ENCODE measurements at places on chromosomes 5 and 9.

DNA sequence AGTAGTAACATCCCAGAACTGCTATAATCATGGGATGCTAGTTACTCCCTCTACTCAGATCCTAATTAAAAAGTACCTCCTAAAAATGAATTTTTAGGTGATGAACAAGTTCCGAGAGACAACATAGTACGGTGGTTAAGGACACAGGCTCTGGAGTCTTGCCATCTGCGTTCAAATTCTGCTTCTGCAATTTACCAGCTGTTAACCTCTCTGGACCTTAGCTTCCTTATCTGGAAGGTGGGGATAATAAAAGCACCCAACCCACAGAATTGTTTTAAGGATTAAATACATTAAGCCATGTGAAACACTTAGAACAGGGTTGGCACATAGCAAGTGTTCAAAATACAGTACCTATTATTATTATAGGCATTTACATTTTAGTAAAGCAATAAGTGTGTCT lies 77.5 kb upstream of the XPA start:
- no peak for DNase-seq

GRCh38 chr5:172444110-172444510 lies 10.2 kb downstream of the SH3PXD2B start:
- DNase-seq, result no peak

- DNase-seq, result no peak
These were observed 307.6 kb downstream of the CWC27 start for GRCh38 chr5:65076251-65076869.

DNA sequence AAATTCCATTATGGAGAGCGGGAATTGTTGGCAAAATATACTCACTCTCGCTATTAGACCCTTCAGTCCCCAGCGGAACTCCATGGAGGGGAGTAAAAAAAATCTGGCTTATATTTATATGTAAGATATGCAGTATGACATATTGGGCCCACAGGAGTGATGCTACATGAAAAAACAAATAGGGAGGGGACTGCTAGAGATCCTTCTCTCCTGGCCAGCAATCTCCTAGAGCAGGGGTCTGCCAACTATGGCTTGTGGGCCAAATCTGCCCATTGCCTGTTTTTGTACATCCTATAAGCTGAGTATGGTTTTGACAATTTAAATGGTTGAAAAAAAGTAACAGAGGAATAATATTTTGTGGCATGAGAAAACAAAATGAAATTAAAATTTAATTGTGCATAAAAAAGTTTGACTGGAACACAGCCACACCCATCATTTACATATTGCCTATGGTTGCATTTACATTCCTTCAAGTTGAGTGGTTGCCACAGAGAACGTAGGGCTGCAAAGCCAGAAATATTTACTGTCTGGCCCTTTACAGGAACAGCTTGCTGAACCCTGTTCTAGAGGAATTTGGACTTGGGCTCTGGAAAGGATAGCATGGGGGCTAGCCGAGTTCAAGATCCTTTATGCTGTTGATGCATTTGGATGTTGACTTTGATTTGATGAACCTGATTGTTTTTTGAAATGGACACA lies 197.3 kb upstream of the CLINT1 start:
- no peak for DNase-seq

DNA sequence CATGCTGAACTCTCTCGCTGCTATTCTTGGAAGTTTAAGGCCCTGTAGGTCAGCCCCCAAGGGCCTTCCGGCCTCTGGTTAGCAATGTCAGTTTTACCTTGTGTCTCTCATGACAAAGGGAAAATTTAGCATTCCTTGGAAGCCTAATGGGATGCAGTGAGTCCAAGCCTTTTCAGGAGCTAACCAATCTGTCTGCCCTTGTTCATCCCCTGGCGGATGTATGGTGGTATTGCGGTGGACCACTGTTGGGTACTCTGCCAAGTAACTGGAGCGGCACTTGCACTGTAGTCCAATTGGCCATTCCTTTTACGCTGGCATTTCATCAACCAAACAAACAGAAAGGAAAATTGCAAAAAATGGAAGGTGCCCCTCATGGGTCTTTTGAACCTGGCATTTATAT lies 318.4 kb upstream of the NMUR2 start:
- no peak for DNase-seq

DNA sequence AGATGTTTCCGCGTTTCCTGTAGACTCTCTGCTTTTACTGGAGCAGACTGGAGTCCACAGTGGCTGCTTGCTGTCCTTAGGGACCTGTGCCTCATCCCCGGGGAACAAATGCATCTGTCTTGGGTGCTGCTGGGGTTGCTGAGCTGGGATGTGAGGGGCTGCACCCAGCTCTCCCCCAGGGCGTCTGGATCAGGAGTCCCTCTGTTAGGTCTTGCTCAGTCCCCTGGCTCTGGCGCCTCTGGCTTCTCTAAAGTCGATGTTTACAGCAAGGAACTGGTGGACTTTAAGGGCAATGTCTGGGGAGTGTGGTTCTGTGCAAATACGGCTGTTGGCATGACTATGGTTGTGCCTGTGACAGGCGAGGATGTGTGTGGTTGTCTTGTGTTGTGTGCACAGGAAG lies 91.4 kb downstream of the CACNA1B start:
- DNase-seq, result no peak

- DNase-seq, result no peak
These were observed 12.3 kb downstream of the ACTBL2 start for GRCh38 chr5:57470339-57470738.

DNA sequence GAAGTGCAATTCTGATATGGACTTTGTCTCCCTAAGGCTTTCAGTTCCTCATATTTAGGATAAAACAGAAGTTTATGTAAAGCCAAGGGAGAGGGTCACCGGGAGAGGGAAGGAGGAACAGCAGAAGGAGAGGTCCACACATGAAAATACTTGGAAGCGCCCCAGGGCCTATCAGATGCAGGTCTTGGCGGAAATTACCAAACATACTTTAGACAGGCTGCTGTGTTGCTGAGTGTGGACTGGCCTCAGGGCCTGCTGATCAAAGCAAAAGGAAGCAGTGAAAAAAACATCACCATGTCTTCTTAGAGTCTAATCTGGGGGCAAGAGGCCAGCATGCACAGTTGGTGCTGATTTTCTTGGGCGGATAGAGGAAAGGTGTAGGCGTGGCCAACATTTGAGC lies 14.1 kb upstream of the NTRK2 start:
- DNase-seq, result no peak

GRCh38 chr9:35905912-35906679 lies at the start of gene HRCT1:
Gene HRCT1, plus strand, starts transcription at chr9:35906202. Its CDS starts 86 bp downstream, at chr9:35906288.
- DNase-seq, result no peak

DNA sequence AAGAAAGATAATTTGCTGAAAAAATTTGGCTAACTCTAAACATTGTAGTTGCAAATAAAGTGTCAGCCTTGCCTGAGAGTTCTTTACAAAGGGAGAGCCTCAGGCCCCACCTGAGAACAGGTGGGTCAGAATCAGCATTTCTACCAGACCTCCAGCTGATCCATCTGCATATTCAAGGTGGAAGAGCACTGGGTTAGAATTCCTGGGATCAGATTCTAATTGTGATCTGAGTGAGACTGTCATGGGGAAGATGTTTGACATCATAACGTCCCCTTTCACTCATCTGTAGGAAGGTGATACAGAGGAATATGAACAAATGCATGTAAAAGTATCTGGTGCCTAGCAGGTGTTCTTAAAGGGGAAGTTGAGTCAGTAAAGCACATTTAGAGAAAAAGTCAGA lies 54.6 kb downstream of the FBXL7 start:
- DNase-seq, result no peak

DNA sequence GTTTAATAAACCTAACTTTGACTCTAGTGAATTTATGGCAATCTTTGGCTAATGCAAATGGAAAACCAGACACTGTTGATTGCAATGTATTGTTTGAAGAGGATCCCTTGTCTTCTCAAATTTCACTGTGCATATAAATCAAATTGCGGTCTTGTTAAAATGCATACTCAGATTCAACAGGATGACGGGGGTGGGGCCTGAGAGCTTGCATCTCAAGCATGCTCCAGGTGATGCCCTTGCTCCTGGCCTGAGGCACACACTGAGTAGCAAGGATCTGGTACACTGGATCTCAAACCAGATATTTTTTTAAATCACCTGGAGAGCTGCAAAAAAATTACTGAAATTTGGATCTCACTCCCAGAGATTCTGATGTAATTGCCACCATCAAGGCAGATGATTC lies 463.7 kb downstream of the DNAH5 start:
- no peak for DNase-seq

- no peak for DNase-seq
These were observed 15.3 kb downstream of the PLPP7 start for GRCh38 chr9:131304676-131305355.

GRCh38 chr9:18516965-18517364 lies 43.0 kb downstream of the ADAMTSL1 start:
- DNase-seq, result no peak

DNA sequence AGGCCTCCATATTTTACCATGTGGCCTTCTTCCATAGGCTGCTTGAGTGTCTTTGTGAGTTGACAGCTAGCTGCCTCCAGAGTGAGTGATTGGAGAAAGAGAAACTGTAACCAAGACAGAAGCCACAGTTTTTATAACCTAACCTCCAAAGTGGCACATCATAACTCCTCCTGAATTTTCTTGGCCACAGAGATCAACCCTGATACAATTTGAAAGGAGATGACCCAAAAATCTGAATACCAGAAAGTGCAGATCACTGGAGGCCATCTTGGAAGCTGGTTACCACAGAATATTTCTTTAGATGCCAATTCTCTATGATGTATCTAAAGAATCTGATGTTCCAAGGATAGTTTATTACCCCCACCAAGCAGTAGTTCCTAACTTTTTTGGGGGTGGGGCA lies 254.3 kb upstream of the PDE4D start:
- DNase-seq, result no peak

DNA sequence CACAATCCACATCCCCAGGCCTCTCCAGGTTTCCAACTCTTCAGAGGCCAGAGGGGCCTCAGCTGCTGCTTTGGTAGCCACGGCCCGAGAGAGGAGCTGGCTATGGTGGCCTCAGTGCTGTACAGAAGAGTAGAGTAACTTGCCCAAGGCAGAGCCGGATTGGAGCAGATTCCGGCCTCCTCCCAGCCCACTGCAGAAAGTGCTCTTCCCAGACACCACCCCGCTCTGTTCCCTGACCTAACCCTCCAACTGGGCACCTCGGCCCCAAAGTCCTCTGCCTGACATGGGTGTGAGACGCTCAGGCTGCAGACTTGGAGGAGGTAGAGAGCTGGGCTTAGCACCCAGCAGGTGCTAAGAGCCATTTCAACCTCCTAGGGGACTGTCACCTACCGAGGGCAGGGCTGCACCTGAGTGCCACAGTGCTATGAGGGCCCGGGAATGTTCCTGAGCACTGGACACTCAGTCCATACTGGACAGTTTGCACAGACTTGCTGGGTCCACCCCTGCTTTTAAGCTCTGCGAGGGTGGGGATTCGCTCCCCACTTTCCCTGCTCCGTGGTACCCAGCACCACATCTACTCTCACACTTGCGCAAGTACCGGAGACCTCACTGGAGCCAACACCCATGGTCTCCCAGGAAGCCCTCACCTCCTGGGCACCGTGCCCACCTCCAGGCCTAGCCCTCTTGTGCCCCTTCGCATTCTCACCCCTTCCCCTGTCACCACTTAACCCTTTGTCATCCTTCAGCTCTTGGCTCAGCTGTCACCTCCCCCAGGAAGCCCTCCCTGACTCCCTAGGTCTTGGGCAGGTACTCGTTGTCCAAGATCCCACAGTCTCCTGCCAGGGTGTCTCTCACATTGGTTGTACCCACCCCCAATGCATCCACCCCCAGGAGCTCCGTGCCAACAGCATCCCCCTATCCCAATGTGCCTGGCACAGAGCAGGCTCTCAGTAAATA lies 49.8 kb downstream of the DBH start:
- no peak for DNase-seq

GRCh38 chr5:149413477-149414210 lies 34.6 kb upstream of the IL17B start:
- DNase-seq, result no peak

GRCh38 chr9:112377087-112377486 lies 2.8 kb upstream of the HSDL2 start:
- DNase-seq, result no peak

- no peak for DNase-seq
These were observed 106.4 kb upstream of the ELL2 start for GRCh38 chr5:96067894-96068614.

GRCh38 chr5:37495668-37496347 lies 116.7 kb downstream of the WDR70 start:
- DNase-seq, result no peak

GRCh38 chr9:115099901-115100300 lies 18.1 kb downstream of the TNC start:
- DNase-seq, result no peak

GRCh38 chr5:53084546-53085255 lies 24.9 kb downstream of the MOCS2 start:
- no peak for DNase-seq

GRCh38 chr5:24026288-24026687 lies 518.9 kb downstream of the PRDM9 start:
- no peak for DNase-seq

- no peak for DNase-seq
These were observed 117.7 kb downstream of the LIFR start for GRCh38 chr5:38438757-38439156.

DNA sequence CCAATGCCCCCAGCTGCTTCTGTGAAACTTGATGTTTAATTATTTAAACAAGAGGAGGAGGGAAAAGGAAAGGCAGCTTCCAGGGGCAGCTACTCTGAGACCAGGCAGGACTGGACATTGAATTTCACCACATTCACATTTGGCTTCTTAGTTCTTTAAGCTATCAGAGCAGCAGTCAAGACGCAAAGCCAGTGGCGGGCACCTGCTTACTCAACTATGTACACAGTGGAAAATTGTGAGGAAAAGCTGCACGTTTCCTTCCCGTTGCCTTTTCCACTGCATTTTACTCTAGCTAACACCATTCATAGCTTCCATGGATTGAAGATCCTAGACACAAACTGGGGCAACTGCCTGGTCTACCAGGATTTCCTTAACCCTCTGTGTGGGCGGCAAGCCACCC lies 200.3 kb downstream of the ERCC6L2 start:
- DNase-seq, result no peak

DNA sequence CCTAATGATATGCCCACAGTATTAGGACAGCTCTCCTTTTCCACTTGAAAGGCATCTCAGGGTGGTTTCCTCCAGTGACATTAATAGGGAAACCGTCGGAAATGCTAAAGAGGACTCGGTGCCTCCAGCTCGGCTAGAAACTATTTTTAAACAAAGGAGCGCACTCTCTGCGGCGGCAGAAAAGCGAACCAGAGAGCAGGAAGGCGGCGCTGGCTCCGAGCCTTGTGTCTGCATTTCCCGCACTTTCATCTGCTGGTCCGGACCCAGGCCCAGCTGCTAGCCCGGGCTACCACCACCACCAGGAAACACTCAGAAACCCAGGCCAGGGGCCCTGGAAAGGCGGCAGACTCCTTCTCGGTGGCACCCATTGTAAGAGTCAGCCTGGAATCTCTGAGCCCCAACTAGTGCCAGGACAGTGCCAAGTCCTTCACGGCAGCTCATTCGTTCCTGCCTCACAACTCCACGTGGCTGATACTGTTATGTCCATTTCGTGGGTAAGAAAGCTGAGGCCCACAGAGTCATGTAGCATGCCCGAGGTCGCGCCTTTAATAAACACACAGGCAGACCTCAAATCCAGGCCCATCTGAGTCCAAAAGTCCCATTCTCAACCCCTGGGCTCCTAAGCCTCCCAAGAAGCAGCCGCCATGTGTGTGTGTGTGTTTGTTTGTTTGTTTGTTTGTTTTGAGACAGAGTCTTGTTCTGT lies 73.9 kb downstream of the VAV2 start:
- no peak for DNase-seq
